Stimulated activated CD8-positive, alpha-beta memory T cell treated with anti-CD3 and anti-CD28 coated beads, Interleukin-15, amount 100 ng/mL, for 1 hour (primary cell): ENCODE measurements at places on chromosomes 3 and 15.

DNA sequence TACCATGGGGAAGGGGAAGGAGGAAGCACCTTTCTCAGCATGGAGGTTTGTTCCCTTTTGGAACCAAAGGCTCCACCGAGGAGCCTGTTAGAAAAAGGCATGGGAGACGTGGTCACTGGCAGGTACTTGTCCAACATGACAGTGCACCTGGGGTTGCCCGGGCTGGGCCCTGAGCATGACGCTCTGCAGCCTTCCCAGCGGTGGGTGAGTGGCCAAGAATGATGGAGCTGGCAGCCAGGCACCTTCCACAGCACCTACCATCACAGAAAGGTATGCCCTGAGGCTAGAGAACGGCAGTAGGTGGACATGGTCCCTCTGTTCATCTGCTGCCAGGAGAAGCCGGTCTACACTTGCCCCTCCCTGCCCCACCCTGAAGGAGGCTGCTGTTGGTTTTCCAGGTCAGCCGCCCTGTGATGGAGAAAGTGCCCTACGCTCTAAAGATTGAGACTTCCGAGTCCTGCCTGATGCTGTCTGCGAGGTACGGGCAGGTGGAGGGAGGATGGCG lies 29.0 kb upstream of the NR2C2 start:
- DNase-seq = no peak

DNA sequence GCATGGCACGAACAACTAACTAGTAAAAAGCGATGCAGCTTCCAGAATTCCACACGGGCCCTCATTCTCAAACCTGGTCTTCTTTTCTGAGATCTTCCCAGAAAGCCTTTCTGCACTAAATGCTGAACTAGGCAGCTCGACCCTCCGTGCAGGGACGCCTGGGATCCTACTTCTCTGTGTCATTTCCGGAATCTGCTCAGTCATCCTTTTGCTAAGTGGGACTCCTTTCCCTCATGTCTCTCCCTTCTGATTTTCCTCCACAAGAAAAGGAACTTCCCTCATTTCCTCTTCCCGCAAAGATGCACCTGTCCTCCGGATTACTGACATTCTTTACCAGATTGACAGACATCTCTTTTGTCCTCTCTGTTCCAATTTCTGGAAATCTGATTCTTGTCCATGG lies 9.2 kb upstream of the HES1 start:
- no peak for DNase-seq

DNA sequence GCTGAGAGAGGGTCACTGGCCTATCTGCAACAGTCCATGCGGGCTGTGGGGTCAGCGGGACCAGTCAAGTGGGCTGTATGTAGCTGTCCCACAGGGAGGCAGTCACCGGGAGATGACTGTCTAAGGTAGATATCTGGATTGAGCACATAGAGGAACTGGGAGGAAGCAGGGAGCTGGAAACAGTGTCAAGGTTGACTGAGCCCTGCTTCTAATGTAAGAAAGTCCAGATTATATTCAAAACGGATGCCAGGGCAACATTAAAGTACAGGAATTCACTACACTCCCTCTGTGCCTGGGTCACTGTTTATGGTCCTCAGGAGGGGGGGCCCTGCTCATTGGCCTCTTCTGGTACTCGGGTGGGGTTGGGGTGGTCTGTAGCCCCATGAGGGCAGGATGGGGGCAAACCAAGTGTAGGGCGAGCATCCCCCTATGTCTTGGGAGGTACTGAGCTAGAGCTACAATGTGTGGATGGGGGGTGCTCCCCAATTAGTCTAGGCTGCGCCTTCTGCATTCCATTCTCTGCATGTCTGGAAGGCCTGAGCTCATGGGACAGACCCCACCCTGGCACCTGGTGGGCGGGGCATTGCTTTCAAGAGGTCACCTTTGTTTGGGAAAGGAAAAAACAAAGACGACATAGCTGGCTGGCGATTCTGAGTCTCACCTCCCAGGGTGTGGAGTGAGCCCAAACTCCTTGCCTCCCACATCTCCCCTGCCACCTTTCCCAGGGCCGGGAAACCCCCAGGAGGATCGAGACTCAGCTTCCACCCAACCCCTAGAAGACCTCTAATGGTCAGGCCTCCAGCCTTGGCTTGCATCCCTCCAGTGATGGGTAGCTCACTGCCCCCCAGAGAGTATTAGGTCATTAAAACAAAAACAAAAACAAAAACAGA lies 45.1 kb upstream of the C15orf39 start:
- DNase-seq = no peak

DNA sequence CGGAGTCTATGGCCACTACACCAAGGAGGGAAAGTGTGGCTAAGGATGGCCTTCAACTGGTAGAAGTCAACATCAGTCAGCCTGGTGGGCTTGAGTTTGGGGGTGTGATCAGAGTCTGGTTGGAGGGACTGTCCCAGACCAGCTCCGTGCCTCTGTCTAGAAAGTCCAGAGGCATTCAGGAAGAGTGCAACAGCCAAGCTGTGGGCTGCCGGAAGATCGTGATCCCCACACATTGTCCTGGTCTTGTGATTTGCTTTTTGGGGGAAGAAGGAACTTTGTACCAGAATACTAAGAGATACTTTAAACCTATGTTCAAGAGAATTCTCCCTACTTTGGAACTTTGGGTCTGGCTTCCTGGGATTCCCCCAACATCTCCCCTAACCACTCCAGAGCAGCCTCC lies 47.8 kb upstream of the VPS8 start:
- no peak for DNase-seq

GRCh38 chr15:94083467-94084052 lies 147.8 kb upstream of the MCTP2 start:
- DNase-seq = no peak

DNA sequence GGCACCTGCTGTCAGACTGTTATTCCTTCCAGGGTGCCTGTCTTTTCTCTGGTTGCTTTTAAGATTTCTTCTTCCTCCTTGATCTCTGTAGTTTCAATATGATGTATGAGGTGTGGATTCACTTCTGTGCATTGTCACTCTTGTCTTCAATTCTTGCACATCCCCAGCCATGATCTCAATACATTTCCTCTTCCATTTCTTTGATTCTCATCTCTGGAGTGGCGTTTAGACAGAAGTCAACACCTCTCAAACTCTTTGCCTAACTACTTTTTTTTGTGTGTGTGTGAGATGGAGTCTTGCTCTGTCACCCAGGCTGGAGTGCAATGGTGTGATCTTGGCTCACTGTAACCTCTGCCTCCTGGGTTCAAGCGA lies 224.4 kb upstream of the LYSMD4 start:
- no peak for DNase-seq

GRCh38 chr3:43001556-43002121 lies 22.5 kb downstream of the GASK1A start:
- no peak for DNase-seq

DNA sequence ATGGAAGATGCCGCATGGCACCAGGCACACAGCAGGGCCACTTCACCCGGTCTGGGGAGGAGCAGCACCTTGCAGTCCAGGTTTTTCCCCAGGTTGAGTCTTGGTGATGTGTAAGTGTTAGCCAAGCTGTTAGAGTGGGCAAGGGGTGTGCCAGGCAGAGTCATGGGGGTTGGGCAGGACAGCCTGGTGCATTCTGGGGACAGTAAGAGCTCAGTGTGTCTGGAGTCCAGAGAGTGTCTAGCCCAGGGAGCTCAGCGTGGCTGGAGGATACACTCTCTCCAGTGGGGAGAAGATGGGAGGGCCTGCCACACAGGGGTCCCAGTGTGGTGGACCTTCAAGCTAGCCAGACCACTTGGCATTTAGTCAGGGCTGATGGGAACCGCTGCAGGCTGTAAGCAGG lies 87.4 kb downstream of the AAGAB start:
- no peak for DNase-seq

- DNase-seq = no peak
Observed at GRCh38 chr15:91424001-91424400, 323.9 kb downstream of the SV2B start.

- no peak for DNase-seq
Observed at GRCh38 chr3:15612001-15612400, 10.5 kb downstream of the BTD start.

DNA sequence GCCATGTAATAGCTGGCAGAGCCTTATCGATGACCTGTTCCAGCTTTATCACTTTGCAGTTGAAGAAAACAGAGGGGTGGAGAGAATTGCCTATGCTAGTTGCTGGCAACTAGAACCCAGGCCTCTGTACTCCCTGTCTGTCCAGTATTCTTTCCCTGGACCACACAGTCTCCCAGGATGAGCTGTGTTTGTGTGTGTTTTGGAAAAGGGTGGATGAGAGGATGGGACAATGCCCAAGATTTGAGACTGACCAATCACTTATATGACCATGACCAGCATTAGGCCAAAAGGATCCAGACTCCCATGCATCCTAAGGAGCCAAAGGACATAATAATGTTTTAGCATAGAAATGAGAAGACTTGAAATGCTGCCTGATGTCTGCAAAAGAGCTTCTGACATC lies 102.6 kb downstream of the CD200R1L start:
- DNase-seq = no peak

- no peak for DNase-seq
Observed at GRCh38 chr3:3107858-3108257, 2.3 kb downstream of the IL5RA start.

DNA sequence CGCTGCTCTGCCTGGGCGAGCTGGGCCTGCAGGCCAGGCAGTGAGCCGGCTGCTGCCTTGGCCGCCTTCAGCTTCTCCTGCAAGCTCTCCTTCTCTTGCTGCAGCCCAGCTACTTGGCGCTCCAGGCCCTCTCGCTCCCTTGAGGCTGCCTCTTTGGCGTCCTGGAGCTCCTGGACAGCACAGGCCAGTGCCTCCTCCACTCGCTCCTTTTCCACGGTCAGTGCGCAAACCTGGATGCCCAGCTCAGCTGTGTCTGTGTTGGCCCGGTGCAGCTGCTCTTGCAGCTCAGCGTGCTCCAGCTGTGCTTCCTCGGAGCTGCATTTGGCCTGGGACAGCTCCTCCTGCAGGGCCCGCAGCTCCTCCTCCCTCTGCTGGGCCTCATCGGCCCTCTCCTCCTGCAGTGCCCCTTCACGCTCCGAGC lies 23.1 kb downstream of the CXCR6 start:
- DNase-seq = no peak

GRCh38 chr15:98083203-98083910 lies 122.9 kb downstream of the ARRDC4 start:
- DNase-seq = no peak

DNA sequence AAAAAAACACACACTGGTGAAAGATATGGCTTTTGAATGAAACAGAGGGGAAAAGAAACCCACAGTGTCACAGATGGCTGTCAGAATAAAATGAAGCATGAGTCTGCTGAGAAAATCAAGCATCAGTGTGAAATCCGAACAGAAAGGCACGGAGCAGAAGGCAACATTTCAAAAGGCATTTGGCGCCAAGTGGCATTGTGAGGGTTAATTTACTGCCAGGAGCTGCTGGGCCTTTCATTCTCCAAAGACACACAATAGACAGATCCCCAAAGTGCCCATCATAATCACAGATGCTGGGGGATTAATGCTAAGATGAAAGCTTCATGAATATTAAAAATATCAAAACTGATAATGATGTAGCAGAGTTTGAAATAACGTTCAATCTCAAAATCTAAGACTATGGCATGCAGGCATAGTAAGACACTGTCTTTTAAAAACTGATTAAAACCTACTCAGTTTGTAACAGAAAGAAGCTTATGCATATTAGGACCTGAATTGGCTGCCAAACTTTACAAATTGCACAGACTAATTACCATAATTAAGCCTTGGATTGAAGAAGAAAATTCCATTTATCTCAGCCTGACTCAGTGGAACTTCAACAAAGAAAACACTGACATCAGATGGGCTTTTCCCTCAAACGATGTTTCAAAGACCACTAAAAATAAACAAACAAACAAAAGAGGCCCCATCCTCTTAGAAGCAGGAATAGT lies 589.2 kb downstream of the ROBO1 start:
- DNase-seq = no peak

DNA sequence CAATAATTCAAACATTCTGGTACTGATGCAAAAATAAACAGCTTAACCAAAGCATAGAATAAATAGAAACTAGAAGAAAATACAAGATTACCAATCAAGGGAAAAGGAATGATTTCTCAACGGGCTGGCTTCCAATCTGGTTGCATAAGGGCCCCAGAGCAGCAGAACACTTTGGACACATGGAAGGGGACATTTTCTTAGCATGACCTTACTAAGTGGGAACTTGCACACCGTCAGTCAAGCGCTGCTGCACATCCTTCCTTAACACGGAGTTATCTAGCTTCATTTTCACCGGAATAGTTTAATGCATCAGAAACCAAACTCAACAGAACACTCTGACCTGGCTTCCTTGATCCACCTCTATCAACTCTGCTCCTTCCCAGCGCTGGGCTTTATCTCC lies 388.5 kb downstream of the VPS13C start:
- no peak for DNase-seq

GRCh38 chr3:41522612-41523011 lies 323.3 kb downstream of the CTNNB1 start:
- DNase-seq = no peak

DNA sequence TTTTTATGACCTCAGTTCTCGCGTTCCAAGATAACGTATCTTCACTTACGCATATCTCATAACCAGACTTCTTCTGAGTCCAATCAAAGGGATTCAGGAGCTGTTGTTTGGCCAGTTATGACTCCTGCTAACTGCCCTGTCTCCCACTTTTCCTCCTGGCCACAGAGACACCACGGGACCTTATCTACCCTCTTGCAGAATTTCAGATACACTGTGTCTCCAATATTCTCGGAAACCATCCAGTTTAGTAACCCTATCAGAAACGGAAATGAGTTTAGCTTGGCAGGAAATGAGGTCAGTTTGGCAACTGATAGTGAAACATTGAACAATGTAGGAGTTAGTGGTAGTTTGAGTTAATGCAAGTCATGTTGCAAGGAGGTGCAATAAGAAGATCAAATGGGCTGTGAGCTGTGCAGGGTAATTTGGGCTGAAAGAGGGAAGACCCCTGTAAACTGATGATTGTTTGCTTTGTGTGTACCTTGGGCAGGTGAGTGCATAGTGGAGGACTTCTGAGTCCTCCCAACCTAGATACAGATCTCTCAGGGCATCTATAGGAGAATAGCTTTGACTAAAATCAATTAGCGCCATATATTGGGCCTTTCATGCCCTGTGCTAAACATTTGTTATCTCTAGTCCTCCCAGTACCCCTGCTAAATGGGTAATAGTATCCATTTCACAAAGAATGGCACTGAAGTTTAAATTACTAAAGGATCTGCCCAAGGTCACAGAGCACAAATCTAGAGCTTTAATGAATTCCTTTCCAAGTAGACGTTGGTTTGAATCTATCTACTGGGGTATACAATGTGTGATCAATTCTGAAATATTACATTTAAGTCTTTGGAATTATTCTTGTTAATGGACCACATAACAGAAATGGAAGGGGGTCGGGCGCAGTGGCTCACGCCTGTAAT lies 41.3 kb upstream of the PIK3CB start:
- DNase-seq = no peak

DNA sequence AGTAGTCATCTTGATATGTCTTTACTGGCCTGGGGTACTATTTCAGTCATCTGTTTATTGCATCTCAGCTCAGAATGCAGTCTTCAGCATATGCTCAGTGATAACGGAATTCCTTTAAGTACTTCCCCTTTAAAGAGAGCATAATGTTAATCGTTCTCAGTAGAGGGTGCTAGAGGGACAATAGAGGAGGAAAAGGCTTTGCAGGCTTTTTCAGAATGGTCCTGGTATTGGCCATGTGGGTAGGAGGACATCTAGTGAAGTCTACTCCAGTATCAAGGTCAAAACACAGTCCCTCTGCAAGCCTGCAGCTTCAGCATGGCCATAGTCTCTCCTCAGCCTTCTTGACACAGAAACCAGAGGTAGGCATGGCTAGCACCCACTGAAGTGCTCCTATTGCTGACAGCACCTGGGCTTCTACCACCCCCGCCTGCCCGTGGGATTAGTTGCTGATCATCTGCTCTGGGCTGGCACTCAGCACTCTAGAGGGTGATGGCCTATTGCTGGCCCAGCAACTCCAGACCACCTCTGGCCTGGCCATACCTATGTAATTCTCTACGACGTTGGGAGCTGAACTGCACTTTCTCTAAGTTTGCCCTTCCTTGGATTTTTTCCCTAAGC lies 65.4 kb downstream of the KCNH8 start:
- no peak for DNase-seq
